ENCODE measurements at places on chromosomes 13 and 19.

DNA sequence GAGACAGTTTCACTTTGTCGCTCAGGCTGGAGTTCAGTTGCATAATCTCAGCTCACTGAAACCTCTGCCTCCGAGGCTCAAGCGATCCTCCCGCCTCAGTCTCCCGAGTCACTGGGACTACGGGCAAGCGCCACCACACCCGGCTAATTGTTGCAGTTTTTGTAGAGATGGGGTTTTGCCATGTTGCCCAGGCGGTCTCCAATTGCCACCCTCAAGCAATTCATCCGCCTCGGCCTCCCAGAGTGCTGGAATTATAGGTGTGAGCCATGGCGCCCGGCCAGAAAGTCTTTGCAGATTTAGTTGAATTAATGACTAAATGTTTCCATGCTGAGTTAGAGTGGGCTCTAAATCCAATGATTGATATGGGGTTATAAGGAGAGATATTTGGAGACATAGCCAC lies 4.5 kb upstream of the CADM4 start:
- DNase-seq, result no peak

GRCh38 chr13:48443442-48444208 lies 30.7 kb upstream of the LPAR6 start:
- DNase-seq, result no peak

DNA sequence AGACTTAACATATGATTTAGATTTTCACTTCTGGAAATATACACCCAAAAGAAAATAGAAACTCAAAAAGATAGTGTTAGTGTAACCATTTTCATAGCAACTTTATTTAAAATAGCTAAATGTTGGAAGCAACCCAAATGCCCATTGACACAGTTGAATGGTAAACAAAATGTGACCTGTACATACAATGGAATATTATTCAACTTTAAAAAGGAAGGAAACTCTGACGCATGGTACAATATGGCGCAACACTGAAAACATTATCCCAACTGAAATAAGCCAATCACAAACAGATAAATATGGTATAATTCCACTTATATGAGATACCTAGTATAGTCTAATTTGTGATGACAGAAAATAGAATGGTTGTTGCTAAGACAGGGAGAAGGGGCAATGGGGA lies 1456.1 kb upstream of the MIR17HG start:
- DNase-seq, result no peak

- no peak for DNase-seq
Observed at GRCh38 chr19:10820173-10820572, 15.8 kb downstream of the TMED1 start.

DNA sequence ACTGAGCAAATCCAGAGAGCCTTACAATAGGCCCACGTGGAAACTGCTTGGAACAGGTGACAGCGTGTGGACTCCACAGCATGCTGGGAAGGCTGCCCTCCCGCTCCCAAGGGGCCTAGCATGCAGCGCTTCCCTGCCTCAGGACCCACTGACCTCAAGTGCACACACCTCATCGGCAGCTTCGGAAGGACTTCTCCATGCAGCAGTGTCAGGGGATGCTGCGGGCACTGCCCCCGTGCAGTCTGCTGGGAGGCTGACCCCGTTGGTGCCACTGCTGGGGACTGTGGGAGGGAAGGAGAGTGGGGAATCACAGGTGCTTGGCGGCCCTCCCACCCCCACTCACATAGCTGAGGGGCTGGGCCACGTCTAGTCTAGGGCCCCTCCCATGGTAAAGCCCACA lies 17.2 kb downstream of the CAPS start:
- no peak for DNase-seq

GRCh38 chr19:41997121-41997850 lies 3.3 kb upstream of the ATP1A3 start:
- no peak for DNase-seq

DNA sequence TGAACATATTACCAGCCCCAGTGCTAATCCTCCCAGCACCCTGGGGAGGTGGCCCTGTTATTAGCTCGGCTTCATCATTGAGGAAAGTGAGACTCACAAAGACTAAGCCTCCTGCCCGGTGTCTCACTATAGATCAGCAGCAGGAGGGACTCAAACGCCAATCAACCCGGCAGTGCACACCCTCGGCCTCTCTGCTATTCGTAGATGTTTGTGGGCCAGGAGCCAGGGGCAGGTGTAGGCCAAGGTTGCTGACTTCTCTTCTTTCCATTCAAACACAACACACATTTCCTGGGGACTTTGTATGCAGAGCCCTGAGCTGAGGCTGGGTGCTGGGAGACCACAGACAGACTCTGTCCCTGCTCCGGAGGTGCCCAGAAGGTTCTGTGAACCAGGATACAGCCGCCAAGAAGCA lies 9.4 kb upstream of the SBK3 start:
- no peak for DNase-seq

- DNase-seq, result no peak
Observed at GRCh38 chr13:46629811-46630413, 76.9 kb downstream of the LRCH1 start.

- DNase-seq, result no peak
Observed at GRCh38 chr13:110116072-110116487, 190.9 kb downstream of the COL4A1 start.

DNA sequence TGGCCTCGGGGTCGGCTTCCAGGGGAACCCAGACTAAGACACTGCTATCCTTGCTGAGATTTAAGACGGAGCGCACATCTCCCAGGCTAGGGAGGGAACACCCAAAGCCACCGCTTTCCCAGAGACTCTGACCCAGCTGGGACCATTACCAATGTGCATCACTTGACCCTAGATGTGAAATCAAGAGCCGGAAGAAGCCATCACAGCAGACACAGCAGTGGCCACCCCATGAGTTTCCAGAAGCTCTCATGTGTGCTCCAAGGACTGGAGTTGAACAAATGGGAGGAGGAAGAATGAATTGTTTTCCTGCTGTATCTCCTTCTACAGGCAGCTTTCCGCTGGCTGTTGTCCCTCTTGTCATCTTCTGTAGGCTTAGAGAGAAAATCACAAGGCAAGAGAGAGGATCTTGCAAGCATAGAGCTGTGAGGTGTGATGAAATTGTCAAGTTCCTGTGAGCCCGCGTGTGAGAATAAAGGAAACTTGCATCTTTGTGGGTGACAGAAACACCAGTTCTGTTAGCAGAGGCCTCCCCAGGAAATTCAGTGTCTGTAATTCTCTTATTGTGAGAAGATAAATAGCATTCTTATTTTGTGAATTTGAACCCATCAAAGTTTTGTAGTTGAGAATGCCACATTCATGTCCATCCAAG lies 711.8 kb downstream of the UQCRFS1 start:
- no peak for DNase-seq

DNA sequence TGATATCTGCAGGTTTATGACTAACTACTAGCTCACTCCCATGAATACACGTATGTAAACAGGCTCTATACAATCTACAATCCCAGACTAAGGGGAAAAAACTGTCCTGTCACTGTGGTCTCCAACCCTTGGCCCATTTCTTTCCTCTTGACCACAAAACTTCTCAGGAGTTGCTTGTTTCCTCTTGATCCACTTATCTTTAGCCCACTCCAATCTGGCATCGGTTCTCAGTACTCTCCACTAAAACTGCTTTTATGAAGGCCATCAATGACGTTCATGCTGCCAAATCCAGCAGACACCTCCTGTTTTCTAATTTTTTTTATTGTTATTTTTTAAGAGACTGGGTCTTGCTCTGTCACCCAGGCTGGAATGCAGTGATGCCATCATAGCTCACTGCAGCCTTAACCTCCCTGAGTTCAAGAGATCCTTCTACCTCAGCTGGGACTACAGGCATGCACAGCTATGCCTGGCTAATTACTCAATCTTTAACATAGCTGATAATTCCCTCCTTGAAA lies 31.9 kb upstream of the USPL1 start:
- DNase-seq, result no peak

DNA sequence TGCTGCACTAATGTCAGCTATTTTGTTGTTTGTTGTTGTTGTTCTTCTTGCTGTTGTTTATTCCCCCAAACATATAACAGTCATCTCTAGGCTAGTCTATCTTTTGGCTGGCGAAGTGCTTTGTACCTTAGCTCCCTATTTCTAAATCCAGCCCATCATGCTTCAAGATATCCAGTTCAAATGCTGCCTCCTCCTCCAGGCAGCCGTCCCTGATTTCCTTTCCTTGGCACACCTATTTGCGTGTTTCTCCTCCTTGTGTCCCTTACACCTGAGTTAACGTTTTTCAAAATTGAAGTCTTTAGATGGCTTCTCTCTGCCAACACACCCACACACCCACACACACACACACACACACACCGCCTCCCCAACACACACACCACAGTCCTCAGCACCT lies 25.5 kb downstream of the INSR start:
- no peak for DNase-seq

Data from NCI-H2107 (cell line).